ENCODE measurements at places on chromosomes 5 and 9.

- no peak for DNase-seq
These were observed 131.3 kb upstream of the ADRA1B start for GRCh38 chr5:159784993-159785392.

DNA sequence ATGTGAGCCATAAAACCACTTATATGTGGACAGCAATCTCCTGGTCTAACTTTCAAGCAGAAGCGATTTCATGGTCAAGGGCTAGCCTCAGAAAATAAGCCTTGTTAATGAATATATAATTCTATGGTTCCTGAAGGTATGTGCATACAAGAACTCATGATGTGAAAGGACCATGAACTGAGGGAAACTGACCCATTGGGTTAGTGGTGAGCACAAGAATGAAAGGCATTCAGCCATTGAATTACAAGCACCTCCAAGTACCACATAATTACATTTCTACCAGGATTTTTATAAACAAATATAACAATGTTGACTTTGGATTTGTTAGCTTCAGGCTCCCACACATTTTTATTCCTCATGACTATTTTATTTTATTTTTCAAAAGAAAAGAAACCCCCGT is 459.0 kb downstream of the TLE4 start:
- DNase-seq: no peak

DNA sequence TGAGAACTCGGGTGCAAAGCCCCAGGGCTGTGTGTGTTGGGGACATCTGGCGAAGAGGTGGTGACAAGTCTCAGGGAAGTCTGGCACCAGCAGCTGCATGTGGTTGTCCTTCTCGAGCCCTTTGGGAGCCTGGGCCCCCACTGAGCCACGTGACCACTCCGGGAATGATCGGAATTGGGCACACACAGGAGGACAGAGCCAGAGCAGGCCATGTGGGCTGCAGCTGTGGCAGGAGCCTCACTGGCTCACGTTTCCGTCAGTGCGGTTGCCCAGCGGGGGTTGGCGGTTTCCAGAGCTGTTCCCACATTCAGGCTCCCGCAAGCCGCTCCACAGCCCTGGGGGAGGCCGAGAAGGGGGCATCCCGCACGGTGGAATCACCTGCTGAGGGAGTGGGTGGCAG is 6.8 kb upstream of the CEL start:
- no peak for DNase-seq

DNA sequence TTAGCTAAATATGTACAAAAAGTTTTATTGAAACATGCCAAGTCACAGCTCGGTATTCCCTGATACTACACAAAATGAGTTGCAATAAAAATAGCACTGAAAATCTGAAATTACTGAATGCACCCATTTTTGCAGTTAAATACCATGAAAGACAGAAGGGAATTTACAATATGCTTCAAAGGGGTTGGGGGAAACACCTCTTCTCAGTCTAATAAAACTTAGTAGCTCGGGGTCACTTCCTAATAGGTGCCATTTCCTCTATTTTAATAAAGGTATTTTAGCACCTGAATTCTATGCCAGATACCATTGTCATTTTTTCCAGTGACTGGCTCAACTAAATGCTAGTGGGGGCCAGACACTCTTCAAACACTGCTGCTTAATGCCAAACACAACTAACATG is 204.1 kb upstream of the MEF2C start:
- no peak for DNase-seq

DNA sequence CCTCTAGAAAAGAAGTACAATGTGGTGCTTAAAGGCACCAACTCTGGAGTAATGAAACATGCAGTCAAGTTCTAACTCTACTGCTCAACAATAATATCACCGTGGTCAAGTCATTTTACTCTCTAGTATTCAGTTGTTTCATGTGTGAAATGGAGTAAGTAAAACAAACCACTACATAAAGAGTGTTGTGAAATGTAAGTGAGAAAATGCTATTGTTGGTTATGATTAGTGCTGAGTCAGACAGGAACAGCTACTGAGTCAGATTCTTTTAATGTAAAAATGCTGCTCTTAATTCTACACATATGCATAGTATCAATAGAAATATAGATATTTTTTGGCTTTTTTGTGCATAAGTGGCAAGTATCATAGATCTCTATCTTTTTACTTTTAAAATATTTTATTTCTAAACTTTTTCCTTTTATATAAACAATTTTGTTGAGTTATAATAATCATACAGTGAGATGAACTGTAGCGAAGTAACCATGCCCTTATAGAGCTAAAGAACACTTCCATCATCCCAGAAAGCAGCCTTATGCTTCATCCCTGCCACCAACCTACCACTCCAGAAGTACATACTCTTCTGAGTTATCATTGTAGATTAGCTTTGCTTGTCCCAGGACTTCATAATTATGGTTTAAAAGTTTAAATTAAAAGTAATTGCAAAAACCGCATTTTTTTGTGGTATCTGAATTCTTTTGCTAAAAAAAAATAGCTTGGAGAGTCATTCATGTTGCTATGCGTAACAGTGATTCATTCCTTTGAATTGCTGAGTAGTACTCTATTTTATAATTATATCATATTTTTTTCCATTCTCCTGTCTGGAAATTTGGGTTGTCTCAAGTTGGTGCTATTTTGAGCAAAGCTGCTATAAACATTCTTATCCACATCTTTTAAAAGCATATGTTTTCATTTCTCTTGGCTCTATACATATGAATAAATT is 548.2 kb upstream of the CLINT1 start:
- no peak for DNase-seq

- DNase-seq: no peak
These were observed 40.4 kb upstream of the MAN2A1 start for GRCh38 chr5:109649318-109649717.

DNA sequence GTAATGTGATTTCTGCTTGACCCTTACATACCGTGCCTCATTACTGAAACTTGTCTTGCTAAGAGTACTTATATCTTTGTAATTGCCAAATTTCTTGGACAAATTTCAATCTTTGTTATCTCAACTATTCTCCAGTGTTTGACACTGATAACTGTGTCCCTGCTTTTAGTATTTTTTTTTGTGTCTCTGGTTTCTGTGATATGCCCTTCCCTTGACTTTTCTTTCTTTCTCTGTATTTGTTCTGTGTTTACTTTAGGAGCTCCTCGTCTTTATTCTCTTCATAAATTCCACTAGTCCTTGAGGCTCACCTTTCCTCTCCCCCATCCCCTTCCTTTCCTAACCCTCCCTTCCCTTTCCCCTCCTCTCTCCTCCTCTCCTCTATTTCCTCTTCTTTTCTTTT is 123.7 kb upstream of the FBXL17 start:
- no peak for DNase-seq

DNA sequence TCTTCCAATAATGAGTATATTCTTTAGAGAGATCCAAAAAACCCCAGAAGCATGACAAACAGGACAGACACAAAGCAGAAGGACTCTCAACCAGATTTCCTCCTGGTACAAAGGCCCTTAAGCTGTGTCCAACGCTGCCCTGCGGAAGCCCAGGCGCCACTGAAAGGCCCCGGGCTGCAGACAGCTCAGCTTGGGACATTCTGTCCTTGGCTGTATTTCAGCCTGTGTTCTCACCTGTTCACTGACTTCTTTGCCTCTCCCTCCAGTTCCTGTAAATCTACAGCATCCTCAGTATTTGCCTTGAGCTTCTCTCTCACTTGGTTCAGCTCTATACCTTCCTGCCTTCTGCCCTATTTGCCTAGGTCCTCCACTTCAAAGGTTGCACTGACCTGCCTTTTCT is 96.5 kb downstream of the SH3TC2 start:
- no peak for DNase-seq

DNA sequence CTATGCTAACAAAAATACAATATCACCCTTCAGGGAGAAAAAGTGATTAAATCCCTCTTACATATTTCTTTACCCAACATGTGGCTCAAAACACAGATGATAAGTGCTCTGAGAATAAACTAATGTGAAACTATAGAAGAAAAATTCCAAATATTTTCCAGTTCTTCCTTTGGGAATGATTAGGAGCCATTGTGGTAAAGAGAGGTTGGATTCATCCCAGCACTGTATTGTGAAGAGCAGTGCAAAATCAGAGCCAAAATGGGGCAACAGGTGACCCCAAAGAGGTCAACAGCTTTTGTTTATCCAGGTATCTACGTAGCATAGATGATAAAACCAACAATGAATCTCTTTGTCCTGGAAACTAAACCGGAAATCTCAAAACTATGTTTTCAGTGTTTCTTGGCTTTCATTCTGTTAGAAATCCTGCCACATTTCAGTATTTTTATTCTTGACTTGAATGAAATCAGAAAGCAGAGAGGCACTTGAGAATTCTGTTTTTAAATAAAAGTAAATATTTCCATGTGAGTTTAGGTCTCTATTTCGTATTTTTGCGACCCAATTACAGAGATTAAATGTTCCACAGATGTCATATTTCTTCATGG is 120.4 kb upstream of the FST start:
- no peak for DNase-seq

- no peak for DNase-seq
These were observed 388.4 kb upstream of the PTGER4 start for GRCh38 chr5:40291338-40291737.

DNA sequence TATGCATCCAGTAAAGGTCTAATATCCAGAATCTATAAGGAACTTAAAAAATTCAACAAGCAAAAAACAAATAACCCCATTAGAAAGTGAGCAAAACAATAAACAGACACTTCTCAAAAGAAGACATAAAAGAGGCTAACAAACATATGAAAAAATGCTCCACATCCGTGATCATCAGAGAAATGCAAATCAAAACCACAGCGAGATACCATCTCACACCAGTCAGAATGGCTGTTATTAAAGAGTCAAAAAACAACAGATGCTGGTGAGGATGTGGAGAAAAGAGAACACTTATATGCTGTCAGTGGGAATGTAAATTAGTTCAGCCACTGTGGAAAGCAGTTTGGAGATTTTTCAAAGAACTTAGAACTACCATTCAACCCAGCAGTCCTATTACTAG is 86.1 kb downstream of the WWC1 start:
- no peak for DNase-seq

DNA sequence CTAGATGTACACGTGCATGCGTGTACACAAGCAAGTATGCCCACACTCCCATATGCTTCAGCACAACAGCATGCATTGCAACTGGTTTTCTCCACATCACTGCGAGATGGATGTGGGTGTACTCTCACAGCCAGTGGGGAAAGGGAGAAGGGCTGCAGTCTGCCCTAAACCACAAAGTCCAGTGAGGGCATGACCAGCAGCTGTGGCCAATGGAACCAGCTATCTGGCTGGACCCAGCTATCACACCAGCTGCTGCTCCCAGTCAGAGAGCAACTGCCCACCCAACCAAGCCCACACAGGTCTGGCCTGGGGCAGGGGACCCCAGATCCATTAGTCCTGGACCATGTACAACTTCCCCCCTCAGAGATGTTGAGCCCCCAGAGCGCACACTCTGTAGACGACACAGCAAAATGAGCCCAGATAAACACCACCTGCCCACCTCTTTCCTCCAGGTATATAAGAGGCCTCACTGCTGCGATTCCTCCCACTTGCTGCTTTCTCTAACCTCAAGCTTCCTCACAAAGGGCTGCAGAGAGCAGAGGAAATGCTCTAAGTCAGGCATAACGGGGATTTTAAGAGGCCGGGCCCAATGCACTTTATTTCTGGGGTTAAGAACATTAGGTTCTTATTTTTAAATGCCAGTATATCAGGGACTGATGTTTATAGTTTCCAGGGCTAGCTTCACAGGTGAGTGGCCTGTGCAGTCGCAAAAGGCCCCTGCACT is 39.0 kb downstream of the SHB start:
- no peak for DNase-seq

GRCh38 chr5:180665682-180666404 is 16.4 kb upstream of the FLT4 start:
- no peak for DNase-seq

DNA sequence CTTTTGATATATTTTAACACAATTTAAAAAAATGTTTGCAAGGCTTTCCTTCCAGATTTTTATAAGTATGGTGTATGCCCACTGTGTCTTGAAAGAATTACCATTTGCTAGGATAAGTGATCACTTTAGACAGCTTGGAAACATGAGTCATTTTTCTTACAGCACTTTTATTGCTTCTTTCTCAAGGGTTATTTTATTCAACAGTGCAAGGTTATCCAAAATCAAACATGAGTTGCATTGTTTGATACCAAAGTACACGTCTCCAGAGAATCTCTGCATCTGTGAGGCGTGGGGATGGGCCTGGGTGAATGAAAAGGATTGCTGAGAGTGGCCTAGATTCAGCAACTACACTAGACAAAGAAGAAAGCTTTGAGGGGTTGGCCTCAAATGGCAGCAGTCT is 329.6 kb downstream of the ADAMTS6 start:
- no peak for DNase-seq

- no peak for DNase-seq
These were observed 23.0 kb downstream of the VAV2 start for GRCh38 chr9:133968966-133969617.

DNA sequence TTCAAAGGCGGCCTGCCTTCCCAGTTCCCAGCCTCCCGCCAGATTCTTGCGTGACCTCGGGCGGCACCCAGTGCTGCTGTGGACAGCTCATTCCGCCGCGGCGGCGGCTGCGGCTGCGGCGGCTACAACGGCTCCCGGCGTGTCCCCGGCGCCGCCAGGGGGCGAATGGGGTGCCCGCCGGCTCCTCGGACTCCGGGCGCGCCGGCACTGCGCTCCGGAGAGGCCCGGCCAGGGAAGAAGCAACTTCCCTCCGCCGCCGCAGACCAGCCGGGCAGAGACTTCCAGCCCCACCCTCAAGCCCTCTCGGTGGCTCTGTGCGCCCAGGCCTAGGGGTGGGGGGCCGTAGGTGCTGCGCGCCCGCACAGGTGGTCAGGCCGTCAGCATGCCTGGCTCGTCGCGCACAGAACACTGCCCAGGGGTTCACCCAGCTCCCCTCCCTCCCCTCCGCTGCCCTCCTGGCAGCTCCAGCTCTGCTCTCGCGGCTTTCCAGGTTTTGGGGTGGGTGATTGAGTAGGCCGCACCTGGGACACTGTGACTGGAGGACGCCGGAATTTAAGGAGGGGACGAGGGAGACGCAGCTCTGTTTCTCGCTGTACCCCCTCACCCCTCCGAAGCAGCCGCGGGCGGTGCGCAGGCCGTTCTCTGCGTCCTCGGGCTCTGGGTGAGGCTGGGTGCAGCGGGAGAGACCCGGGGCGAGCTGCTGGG is 20.2 kb downstream of the IGIP start:
- DNase-seq: peak; percentile 5

- no peak for DNase-seq
These were observed 64.4 kb downstream of the PIK3R1 start for GRCh38 chr5:68279984-68280383.

- no peak for DNase-seq
These were observed 35.7 kb upstream of the MSX2 start for GRCh38 chr5:174688441-174689354.

GRCh38 chr5:31270396-31270795 is 76.9 kb downstream of the CDH6 start:
- DNase-seq: peak; percentile 24
